ENCODE measurements at places on chromosomes 16 and 17.

GRCh38 chr17:79216826-79217225 is 142.2 kb downstream of the ENGASE start:
- no peak for DNase-seq

DNA sequence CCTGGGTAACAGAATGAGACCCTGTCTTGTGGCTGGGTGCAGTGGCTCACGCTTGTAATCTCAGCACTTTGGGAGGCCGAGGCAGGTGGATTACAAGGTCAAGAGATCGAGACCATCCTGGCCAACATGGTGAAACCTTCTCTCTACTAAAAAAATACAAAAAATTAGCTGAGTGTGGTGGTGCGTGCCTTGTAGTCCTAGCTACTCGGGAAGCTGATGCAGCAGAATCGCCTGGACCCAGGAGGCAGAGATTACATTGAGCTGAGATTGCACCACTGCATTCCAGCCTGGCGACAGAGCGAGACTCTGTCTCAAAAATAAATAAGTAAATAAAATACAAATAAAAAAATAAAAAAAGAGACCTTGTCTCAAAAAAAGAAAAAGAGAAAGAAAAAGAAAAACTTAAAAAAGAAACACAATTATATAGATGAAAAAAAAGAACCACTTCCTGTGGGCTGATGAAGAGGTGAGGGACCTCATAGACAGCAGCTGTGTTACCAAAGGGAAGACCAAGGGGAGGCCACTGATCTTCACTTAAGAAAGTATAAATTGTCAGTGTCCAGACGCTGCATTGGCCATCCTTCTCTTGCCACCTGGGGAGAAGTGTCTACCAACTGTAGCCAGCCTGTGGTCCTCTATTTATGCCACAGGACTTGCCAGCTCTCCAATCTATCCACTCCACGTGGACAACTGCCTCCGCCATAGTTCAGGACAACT is 24.4 kb upstream of the SMG1 start:
- DNase-seq, result no peak

GRCh38 chr16:13325396-13325795 is 424.0 kb downstream of the SHISA9 start:
- DNase-seq, result no peak

GRCh38 chr17:27985736-27986399 is 56.6 kb upstream of the NLK start:
- DNase-seq, result no peak

- DNase-seq, result peak; percentile 2
Observed at GRCh38 chr16:13866073-13866472, 53.9 kb upstream of the ERCC4 start.

- DNase-seq, result no peak
Observed at GRCh38 chr17:8087075-8087951, at the start of gene ALOX12B. ALOX12B (minus strand) TSS chr17:8087716; CDS start chr17:8087442, 274 bp downstream.

- DNase-seq, result no peak
Observed at GRCh38 chr16:19307587-19308241, 22.2 kb downstream of the CLEC19A start.

- no peak for DNase-seq
Observed at GRCh38 chr17:77124192-77124889, 16.4 kb upstream of the SEC14L1 start.

DNA sequence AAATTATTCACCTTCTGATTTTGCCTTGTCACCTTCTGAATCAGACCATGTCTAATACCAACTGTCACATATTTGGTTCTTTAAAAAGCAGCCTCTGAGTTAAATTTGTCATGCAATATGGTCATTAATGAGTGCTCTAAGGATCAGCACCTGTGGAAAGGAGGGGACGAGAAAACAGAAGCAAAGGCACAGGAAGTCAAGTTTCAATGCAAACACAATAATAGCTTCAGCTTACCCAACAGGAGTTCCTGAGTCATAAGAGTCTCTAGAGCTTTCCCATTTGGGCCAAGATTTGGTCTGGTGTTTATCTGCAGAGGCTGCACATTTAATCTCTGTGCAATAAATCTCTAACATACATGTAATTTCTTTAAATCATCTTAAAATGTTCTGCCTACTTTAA is 889.8 kb downstream of the CDH8 start:
- no peak for DNase-seq

- DNase-seq, result no peak
Observed at GRCh38 chr17:75601057-75601987, 13.7 kb downstream of the MYO15B start.

GRCh38 chr17:48016112-48016511 is 21.5 kb downstream of the COPZ2 start:
- DNase-seq, result no peak

DNA sequence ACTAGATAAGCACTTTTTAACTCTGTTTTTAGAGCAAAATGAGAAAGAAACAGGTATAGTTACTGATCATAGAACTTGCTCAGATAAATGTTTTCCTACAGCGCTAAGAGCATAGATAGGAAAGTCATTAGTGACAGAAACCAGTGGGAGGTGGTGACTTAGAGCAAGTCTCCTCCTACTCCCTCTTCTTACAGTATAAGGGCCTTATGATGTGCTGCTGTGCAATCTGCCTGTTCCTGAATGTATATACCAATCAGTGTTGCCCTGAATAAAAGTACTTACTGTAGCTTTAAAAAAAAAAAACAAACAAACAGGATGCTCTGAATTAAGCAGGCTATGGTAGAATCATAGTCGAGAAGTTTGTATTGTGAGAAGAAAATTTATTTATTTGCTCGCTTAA is 23.3 kb upstream of the RASL10B start:
- no peak for DNase-seq

GRCh38 chr16:84595052-84595481 is 22.8 kb downstream of the COTL1 start:
- no peak for DNase-seq

DNA sequence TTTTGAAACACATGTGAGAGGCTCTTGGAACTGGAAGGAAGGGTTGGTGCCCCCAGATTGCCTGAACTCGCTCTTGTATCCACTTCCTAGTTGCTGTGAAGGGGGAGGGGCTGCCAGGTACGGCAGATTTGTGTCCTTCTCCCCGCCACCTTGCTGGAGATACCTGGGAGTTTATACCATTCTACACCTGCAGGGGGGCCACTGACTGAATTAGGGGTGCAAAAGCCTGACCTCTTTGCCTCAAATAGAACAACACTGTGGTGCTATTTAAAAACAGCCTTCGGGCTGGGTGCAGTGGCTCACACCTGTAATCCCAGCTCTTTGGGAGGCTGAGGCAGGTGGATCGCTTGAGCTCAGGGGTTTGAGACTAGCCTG is 35.1 kb upstream of the IL34 start:
- DNase-seq, result no peak

GRCh38 chr16:78249056-78249455 is 149.6 kb downstream of the WWOX start:
- no peak for DNase-seq

GRCh38 chr17:58974354-58974753 is 132.3 kb downstream of the TRIM37 start:
- no peak for DNase-seq

- no peak for DNase-seq
Observed at GRCh38 chr16:9123871-9124270, 32.4 kb downstream of the HAPSTR1 start.

DNA sequence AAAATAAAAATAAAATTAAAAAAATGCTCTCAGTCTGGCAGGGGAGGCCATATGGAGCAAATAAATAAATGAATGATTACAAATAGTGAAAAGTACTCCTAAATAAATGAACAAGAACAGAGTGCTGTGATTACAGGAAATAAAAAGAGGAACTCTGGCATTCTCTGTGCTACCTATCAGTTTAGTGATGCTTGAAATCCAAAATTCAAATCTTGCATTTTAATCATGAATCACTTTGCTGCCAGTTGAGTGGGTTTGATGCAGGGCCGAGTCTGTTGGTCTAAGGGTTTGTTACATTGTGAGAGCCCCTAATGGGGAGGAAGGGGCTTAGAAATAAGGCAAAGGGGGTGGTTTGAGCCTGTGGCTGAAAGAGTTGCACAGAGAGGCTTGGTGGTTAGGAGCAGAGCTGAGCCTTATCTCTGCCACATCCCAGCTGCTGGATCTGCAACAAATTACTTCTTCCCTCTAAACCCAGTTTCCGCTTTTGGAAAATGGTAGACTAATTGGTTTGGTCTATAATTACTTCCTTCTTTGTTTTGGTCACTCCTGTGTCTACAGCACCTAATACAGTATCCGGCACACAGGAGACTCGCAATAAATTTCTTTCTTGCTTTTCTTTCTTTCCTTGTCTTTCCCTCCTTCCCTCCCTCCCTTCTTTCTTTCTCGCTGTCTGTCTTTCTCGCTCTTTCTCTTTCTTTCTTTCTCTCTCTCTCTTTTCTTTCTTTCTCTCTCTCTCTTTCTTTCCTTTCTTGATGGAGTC is 6.3 kb upstream of the ABCC1 start:
- no peak for DNase-seq

GRCh38 chr16:15038689-15039088 is 17.2 kb downstream of the NTAN1 start:
- no peak for DNase-seq

GRCh38 chr17:81995463-81996231 is 18.2 kb downstream of the ASPSCR1 start:
- DNase-seq, result no peak

GRCh38 chr16:70589998-70590471 is 56.3 kb upstream of the IL34 start:
- no peak for DNase-seq

- no peak for DNase-seq
Observed at GRCh38 chr17:7839876-7840261, 5.9 kb downstream of the KDM6B start.

- no peak for DNase-seq
Observed at GRCh38 chr17:59399914-59400313, 68.5 kb downstream of the YPEL2 start.

Data from stimulated activated CD4-positive, alpha-beta T cell treated with anti-CD3 and anti-CD28 coated beads, Interleukin-12 subunit alpha, Interleukin-12 subunit beta, amount 100 ng/mL, for 24 hours (primary cell).